ENCODE measurements at places on chromosomes 11 and 22.

- no peak for DNase-seq
Measured at GRCh38 chr22:40325315-40325714, 21.0 kb upstream of the ADSL start.

GRCh38 chr22:26885441-26886261 is 228.3 kb downstream of the MIAT start:
- no peak for DNase-seq

GRCh38 chr11:76269247-76269646 is 62.9 kb upstream of the WNT11 start:
- DNase-seq: no peak

- peak; percentile 28 for DNase-seq
Measured at GRCh38 chr11:1876361-1877063, 15.2 kb downstream of the PRR33 start.

DNA sequence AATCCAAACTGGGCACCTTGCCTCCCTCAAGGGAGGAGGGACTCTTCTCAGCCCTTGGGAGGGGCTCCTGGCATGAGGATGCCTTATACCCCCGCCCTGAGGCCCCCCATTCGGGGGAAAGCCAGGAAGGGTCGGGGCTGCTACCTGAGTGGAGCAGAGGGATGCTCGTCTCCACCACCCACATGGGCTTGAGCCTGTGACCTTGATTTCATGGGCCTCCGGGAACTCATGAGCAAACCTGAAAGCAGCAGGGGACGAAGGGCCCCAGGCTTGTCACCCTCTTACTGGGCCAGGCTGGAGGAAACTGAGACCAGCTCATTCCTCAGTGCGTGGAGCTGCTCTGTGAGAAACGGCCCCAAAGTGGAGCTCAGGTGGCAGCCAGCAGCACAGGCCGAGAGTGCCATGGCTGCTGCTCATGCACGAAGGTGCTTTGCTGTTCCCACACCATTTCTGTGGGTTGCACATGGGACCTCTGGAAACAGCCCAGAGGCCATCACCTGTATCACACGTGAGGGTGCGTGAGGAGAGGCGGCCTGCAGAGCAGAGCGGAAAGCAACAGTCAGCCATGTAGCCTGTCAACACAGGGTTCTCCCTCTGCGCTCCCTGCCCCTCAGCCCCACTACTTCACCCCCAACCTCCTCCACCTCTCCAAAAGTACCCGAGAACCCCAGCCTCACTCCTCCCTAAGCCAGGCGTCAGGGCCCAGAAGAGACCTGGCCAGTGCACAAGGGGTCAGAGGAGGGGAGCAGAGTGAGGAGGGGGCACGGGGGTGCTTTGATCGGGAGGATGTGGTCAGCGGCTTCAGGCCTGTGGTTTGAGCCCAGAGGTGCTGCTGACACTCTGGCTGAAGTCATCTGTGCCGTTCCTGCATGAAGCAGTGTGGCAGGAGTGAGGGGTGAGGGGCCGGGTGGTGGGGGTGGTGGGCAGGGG is 14.1 kb upstream of the IL2RB start:
- no peak for DNase-seq

DNA sequence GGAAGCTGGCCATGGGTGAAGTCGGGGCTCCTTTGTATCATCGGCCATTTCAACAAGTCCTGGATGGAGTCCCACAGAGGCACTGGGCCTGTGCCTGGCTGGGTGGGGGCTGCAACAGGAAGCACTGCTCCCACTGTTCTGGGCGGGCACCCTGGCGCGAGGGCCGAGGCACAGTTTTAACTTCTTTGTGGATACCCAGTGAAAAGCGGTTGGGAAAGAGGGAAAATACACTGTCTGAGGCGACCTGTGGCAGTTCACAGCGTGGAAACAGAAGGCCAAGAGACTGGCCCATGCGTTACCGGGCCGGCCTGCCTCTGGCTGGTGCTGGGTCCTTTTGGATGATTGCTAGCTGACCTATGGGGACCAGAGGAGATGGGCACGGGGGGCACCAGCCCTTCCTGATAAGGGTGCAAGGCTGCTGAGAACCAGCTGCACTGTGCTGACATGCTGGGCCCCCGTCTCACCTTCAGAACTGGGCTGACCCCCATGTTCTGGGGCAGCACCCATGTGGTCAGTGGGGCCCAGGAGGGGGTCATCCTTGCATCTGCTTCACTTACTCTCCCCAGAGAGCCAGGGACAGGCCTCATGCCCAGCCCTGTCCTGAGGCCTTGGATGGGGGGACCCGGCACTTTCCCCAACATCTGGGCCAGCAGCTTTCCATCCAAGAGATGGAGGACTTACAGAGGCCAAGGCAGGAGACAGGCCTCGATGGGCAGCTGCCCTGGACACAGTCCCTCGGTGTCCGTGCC is 4.2 kb downstream of the OVOL1 start:
- no peak for DNase-seq

DNA sequence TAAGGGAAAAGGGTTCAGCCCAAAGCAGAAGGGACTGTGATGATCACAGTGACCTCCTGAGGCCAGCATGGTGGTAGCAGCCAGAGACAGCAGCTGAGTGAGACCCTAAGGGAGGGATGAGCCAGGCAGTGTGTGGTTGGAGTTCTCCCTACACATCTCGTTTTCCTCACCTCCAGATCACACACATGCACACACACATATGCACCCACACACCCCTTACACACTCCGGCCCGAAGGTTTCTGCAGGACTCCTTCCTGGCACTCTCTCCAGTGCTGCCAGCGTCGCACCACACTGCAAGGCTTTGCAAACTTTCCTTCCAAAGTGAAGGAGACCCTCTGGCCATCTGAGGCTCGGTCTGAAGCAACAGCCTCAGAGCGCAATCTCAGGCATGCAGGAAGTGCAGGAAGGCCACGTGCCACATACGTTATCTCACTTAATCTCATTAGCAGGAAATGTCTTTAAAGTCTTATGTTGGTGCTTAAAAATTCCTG is 26.9 kb upstream of the TP53I11 start:
- DNase-seq: no peak

DNA sequence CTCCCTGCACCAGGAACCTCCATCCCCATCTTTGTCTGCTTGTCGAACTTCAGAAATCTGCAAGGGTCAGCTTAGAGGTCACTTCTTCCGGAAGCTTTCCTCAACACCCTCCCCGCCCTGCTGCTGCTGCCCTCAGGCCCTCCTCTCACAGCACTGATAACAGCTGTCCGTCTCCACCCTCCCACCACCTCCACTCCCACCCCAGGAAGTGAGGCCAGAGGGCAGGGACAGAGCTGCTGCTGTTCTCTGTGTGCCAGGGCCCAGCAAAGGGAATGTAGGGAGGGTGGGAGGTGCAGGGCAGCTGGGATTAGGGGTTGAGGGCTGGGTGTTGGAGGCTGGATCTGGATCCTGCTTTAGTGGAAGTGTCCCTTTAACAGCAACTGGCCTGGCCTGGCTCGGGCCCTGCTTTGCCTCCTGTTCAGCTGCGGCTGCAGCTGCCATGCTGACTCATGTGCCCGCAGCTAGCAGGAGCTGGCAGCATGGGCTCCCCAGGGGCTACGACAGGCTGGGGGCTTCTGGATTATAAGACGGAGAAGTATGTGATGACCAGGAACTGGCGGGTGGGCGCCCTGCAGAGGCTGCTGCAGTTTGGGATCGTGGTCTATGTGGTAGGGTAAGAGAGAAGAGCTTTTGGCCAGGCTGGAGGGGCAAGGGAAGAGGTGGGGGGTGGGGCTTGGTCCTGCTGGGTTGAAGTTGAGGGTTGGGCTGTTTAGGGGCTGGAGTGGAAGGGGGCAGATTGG is at the start of gene P2RX6:
Gene P2RX6, plus strand, starts transcription at position 440 of the 740 bp plus-strand sequence. Its CDS starts 10 bp downstream, at position 450.
- DNase-seq: peak; percentile 40

Data from fibroblast of skin of abdomen (primary cell).